ENCODE measurements at places on chromosomes 3 and 15.

DNA sequence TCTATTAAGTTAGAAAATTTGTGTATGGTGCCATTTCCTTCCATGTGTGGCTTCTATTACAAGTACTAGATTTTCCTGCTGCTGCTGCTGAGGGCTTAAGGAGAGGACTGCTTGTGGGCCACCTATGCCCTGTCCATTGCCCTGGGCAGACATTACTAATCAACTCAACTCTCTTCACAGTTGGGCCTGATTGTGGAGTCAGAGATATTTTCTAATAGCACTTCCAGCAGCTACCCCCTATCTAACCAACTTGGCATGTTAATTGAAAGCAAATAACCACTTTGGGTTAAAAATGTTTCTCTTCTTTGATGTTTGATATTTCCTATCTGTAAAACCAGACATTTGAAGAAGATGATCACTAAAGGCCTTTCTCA, 242.0 kb downstream of the EDEM1 start:
- no peak for DNase-seq

DNA sequence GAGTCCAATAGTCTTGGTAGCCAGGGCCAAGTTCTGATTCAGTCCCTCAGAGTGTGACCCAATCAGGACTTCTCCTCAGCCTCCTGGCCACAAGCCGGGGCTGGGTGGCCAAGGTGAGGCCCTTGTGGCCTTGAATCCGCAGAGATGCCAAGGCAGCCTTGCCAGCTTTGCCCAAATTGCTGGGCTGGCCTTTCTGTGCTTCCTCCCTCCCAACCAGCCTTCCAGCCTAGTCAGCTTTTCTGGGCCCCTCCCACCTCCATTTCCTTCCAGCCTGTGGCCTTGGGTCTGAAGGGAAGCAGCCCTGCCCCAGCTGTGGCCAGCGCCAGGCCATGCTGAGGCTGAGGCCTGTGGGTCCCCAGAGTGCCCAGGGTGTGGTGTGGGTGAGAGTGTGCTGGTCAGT, 34.3 kb upstream of the ANKDD1A start:
- no peak for DNase-seq

DNA sequence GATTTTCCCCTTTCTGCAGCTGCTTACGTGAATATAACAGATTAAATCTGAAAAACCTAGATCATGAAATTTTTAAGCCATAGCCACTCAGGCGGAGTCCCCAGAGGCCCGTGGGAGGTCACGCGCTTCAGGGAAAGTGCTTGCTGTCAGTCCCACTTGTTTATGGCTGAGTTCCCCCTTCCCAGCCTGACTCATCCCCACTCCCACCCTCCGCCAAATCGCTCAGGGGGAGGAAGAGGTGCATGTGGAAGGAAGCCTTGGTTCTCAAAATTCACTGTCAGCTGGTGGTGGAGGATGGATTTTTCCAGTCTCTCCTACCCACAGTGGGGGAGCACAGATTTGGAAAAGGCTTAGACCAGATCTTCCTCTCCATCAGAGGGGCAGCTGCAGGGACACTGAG, 67.4 kb downstream of the CORO2B start:
- DNase-seq = peak; percentile 3

GRCh38 chr3:17340693-17341092, 401.7 kb downstream of the TBC1D5 start:
- no peak for DNase-seq

DNA sequence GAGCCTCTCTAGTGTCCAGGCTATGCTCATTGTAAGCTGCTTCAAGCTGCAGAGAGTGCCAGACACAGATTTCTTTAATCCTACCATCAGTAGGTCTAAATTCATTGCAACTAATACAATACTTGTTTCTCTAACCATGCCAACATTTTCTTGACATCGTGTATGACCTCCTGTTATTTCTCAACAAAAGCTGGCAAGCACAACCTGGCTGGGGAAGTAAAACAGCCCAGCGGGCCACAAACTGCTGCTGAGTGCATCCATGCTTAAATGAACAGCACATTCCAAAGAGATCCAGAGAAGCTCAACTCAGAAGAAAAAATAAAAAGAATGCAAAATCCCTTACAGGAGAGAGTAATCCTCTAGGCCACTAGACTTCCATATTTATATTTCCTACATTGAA, 36.5 kb downstream of the GMNC start:
- DNase-seq = no peak

DNA sequence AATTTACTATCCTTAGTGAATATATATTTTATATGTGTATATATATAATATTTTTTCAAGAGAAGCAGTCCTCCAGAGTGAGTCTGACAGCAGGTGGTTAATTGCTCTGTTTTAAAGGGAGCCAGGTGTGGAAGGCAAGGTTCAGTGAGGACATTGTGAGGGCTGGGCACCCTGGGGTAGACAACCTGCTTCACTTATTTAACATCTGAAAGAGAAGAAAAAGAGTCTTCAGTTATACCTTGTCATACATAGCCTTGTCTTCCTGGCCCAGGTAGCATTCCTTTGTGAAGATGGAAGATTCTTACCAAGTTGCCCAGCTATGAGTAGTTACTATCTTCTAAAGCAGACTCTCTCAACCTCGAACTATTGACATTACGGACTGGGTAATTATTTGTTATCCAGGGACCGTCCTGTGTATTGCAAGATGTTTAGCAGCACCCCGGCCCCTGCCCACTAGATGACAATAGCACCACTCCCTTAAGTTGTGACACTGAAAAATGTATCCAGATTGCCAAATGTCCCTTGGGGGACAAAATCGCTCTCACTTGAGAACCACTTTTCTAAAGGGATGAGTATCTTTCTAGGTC, 336.0 kb upstream of the TRIM42 start:
- no peak for DNase-seq

GRCh38 chr3:23785882-23786281, 19.9 kb upstream of the UBE2E1 start:
- DNase-seq = no peak

DNA sequence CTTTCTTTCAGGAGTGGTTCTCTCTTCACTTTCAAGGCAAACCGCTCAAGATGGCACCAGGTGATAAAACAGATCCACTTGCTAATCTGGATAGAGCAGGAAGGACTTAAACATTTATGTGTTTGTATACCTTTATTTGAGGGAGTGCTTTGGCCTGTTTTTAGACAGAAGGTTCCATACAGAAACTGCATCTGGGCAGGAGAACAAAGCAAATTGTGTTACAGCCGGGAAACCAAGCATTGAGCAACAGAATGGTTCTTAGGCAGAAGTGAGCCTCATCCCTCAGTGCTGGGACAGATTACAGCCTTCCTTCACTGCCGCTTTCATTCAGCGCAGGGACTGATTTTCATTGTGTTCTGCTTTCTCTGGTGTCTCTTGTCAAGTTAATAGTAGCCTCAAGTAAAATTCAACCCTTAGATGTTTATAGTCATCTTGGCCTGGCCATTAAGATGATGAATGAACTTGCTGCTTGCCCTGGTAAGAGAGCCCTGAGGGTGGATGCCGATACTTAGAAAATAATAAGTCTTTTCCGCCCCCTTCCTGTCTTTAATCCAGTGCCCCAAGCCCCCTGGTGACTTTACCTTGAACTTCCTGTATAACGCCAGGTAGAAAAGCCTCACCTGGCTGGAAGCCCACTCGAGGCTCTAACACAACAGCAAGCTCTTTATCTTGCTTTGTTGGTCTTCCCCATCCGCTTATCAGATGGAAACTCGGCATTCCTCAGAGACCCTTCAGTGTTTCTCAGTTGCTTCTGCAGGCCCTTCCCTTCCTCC, 168.0 kb upstream of the CTDSPL start:
- DNase-seq = no peak

- no peak for DNase-seq
Observed at GRCh38 chr15:93029214-93029835, 59.7 kb downstream of the RGMA start.

DNA sequence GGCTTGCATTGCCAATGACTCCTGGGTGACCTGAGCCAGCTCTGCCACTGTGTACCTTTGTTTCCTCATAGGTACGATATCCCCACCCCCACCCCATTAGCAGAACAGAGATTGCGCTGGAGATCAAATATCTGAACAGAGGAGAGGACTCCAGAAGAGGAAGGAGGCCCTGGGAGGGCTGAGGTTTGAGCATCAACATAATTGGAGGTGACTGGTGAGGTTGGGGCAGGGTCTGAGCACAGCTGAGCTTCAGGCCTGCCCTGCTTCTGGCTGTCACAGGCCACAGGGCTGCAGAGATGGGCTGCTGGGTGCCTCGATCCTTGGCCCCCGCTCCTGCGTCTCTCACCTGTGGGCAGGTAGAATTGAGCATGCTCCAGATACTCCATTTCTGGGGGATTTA, 21.3 kb upstream of the CACNA2D2 start:
- peak; percentile 67 for DNase-seq

- peak; percentile 95 for DNase-seq
Observed at GRCh38 chr3:111712294-111713167, 117.4 kb upstream of the ZBED2 start.

- DNase-seq = no peak
Observed at GRCh38 chr3:16570113-16570512, 35.1 kb downstream of the DAZL start.

DNA sequence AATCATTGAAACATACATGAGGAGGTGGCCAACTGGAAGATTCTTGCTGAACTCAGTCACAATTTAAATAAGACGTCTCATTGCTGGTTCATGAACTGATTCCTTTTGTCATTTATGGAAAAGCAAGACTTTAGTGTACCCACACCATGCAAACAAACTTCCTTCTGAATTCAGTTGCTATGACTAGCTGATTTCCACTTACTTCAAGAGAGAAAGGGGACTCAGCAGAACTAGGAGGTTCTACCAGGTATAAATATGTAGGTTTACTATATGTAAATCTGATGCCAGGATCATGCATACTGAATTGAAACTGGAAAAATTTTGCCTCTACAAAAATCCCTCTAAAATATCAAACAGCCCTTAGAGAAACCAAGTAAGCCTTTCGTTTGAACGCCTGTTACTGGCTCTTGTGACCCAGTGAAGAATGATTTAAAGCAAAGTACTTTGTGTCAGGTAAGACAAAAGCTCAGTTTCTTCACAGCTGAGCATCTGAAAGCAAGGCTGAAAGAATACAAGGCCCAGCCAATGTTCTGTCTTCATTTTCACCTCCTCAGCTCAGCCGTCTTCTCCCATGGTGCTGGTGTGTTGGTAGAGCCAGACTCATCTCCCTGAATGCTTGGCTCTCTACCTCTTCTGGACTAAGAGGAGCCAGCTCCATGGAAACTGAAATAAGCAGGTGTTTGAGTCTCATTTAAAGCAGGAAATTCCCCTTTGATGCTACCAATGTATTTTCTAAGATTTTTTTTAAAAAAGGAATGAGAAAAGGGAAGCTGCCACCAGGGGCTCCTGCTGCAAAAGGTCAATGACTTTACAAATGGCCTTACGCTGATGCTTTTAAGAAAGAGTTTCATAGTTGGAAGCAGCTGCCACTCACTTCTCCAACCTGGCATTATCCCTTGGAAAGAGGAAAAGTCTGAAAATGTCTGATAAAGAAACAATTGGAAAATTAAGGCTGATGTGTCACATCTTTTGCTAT, 301.6 kb downstream of the EFHB start:
- no peak for DNase-seq

GRCh38 chr3:12948891-12949711, 107.7 kb upstream of the RPL32 start:
- no peak for DNase-seq

GRCh38 chr15:51286816-51287215, 51.6 kb downstream of the CYP19A1 start:
- peak; percentile 45 for DNase-seq

DNA sequence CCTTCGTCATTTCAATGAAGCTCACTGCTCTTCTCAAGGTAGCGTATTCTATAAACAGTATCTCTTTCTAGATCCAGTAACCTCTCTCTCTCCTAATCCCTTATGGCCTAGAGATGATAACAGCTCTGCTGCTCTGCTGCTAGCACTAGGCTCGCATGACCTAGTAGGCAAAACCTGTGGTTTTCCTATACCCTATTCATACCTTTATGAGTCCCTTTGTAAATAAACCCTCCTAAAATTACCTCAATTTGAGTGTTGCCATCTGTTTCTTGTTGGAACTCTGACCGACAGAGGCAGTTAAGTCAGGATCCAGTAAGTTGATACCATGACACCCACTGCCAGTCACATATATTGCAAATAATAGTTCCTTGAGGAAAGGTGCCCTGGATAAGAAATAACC, 7.3 kb downstream of the CCDC14 start:
- DNase-seq = no peak

GRCh38 chr15:97623091-97623661, 337.3 kb upstream of the ARRDC4 start:
- DNase-seq = no peak

- DNase-seq = no peak
Observed at GRCh38 chr3:18024715-18025114, 282.3 kb upstream of the TBC1D5 start.

DNA sequence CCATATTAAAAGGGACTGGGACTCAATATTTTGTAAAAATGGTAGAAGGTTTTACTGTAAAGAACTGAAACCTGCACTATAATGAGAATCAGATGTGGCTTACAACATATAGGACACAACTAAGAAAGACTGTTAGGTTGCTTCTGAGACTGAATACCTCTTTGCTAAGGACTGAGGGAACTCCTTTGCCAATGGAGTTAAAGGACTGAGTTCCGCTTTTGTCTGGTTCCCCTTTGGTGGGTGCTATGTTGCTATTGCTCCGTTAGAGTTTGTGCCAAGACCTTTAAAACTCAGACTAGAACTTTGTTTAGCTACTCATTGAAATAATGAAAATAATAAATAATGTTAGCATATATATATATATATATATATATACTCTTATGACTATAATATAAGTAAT, 147.8 kb upstream of the KCNMB2 start:
- DNase-seq = no peak

DNA sequence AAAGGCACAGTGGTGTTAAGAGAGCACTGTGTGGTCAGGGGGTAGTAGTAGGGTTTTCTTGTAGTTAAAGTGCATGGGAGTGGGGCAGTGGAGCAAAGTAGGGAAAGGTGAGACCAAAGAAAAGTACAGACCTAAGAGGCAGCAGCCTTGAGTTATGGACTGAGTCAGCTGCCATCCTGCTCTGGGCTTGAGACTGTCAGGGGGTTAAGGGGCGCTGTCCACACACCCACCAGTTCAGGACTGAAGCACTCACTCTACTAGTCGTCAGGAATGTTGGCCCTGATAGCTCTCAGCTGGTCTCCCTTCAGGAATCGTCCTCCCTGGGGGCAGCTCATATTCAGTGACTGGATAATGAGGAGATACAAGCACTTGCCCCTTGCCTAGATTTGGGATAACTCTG, 7.9 kb downstream of the CCR4 start:
- no peak for DNase-seq

DNA sequence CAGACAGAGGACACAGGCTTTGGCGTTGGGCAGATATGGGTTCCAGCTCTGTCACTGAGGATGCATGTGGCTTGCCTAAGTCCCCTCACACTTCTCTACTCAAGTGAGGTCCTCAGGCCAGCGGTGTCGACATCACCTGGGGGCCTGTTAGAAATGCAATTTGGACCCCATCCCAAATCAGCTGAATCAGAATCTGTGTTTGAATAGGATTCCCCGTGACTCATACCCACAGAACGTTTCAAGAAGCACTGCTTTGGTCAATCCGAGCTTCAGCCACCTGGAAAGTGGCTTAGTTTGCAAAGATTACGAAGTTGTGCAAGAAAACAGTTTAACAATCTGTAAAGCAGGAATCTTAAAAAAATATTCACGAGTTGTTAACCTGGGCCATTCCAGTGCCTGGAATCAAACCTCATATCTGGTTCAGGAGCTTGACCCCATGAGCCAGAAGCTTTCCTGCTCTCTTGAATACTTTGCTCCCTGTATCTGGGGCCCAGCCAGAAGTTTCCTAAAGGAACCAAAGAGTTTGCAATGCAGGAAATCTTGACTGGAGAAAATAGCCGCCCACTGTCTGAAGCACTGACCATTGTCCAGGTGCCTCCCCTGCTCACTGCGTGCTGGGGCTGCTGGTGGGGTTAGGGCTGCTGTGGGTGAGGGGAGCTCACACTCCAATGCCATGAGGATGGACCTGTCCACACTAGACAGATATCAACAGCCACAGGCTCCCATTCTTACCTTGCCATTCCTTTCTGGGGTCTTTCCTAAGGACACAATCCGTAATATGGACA, 208.5 kb upstream of the LINGO1 start:
- DNase-seq = no peak

All from WERI-Rb-1 (cell line).